ENCODE measurements at places on chromosomes 1 and 21.

- ATAC-seq = no peak
These were observed 25.7 kb downstream of the DMRTB1 start for GRCh38 chr1:53484705-53485477.

DNA sequence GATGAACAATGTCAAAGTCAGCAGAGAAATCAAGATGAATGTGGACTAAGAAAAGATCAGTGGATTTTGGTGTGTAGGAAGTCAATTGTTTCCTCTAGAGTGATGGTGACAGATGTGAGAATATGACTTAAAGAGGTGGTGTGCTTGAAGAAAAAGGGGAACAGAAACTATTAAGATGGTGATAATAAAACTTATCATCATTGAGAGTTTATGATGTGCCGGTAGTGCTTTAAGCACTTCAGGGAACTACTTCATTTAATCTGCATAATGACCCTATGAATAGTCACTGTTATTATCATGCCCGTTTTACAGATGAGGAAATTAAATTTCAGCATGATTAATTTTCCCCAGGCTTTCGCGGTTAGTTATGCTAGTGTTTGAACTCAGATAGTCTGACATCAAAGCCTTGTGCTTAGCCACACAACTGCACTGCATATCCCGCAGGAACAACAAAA lies 246.9 kb upstream of the LRRC7 start:
- ATAC-seq = no peak

GRCh38 chr1:182428043-182428442 lies 21.9 kb upstream of the RGSL1 start:
- ATAC-seq = no peak

- ATAC-seq = no peak
These were observed 1.0 kb downstream of the PER3 start for GRCh38 chr1:7785108-7785507.

GRCh38 chr1:180862305-180862704 lies 50.4 kb upstream of the KIAA1614 start:
- ATAC-seq = no peak

DNA sequence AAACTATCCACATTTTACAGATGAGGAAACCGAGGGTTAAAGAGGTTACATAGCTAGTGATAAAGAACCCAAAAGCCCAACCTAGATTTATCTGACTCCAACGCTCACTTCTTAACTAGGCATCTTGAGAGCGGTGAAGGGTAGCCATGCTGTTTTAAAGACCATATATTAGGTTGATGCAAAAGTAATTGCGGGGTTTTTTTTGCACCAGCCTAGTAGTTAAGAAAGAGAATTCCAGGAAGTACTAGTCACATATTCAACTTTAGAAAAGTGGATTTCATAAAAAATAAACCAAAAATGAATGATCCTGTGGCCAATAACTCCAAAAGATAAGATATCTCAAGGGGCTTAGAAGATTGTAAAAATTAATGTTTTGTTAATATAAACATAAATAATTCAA lies 162.1 kb downstream of the GLUL start:
- ATAC-seq = no peak

DNA sequence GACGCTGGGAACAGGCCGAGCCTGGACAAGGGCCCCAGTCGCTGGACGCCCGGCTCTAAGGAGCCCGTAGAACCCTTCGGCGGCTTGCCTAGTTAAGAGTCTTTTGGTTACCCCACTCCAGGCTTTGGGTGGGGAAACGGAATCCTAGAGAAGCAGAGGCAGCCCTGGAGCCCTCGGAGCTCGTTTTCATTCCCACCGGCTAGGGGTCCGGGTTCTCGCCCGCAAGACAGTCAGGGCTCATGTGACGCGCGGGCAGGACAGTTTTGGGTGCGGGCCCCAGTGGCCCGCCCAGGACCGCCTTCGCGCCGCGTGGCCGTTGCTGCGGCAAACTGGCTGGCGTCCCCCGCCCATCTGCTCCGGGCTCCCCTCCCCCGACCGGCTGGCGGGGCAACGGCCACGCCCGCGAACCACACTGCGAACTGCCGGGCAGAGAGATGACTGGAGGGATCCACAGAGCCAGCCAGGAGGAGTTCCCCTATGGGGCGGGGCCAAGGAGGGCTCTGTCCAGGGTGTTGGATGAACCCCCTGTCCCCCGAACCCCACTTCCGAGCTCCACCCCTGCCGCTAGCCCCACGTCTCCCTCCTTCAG lies 829 bp upstream of the HES2 start:
- no peak for ATAC-seq

GRCh38 chr1:8065369-8065768 lies 39.3 kb upstream of the ERRFI1 start:
- no peak for ATAC-seq

DNA sequence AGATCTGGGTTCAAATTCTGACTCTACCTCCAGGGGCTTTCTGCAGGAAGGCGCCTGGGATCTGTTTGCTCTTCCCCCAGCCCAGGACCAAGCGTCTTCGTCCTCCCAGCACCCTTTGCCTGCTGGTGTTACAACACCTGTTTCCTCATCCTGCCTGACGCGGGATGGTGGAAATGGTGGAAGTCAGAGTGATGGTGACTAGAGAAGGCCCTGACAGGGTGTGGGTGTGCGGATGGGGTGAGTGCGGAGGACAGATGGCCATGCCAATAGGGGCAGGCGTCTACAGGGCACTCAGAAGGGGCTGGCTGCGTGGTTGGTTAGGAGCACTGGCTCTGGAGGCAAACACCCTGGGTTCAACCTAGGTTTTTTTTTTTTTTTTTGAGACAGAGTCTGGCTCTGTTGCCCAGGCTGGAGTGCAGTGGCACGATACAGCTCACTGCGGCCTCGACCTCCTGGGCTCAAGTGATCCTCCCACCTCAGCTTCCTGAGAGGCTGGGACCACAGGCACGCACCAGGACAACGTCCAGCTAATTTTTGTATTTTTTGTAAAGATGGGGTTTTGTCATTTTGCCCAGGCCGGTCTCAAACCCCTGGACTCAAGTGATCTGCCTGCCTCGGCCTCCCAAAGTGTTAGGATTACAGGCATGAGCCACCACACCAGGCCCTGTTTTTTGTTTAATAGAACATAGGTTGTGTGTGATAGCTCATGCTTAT lies 1.5 kb downstream of the THEMIS2 start:
- ATAC-seq = no peak

DNA sequence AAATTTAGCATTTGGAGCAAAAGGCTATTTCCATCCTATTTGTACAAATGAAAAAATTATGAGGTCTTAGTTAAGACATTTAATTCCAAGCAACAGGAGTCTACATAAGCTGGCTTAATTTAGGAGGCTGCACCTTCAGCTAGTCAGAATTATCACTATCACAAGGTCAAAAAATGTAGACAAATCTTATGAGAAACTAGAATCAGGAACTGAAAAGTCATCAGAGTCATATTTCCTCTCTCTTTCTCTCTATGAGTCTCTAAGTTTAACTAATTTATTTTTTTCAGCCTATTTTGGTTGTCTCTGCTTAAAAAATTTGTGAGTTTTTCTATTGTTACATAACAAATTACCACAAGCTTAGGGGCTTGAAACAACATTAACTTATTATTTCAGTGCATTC lies 807.1 kb upstream of the PRMT6 start:
- no peak for ATAC-seq

DNA sequence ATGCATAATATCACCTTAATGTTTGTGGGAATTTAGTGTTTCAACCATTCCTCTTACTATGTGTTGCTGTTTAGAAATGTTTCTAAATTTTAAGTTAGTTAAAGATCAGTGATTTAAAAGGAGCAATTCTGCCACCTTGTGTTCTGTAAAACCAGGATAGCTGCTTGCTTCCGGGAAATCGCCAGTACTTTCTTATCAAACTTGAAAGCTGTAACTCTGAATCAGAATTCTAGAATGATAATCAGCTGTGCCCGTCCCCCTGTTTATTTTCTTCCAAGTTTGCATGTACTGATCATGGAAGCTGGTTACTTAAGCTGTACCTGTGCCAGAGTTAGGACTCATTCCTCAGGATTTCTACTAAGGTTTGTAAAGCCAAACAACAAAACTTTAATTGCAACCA lies 656.4 kb downstream of the LTN1 start:
- no peak for ATAC-seq

DNA sequence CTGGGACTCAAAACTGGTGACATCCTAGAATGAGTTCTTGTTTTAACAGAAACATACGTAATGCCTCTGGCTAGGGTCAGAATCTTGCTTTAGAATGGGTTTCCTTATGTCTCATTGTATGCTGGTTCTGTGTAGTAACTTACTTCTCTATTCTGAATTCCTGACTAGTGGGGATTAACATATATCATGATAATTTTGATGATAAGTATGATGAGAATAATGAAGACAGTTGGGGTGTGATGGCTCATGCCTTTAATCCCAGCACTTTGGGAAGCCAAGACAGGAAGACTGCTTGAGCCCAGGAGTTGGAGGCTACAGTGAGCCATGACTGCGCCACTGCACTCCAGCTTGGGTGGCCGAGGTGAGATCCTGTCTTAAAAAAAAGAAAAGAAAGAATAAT lies 31.7 kb upstream of the CDC42BPA start:
- no peak for ATAC-seq

DNA sequence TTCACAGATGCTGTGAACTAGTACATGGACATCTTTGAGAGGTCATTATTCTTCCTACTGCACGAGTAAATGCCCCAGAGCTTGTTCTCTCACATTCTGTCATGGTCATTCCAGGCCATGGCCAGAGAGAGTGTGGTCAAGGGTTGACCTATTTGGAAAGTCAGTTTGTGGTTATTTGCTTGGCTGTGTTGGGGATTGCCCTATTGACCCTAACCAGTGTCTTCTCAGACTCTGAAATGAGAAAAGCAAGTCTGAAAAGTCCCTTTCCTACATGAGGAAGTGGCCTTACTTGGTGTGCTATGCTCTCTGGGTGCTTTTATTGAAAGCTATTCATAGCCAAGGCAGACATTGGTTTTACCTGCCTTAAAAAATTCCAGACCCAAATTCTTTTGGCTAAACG lies 26.6 kb downstream of the CLIC6 start:
- ATAC-seq = no peak

DNA sequence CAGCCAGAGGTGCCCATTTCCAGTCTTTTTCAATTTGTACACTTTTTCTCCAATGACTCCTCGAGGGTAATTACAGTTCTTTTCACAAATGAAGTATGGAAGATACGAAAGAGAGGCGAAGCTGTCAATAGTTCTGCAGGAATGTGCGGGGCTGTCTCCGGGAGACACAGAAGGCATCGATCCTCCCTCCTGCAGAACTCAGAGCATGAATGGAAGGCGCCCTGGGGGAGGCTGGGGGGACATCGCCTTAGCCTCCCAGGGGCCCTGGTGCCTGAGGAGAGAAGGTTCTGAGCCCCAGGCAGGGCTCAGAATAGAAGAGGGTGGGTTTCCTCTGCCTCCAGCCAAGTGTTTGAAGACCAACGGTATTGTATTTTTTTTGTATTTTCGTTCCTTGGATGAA lies 49.7 kb upstream of the GRIK3 start:
- ATAC-seq = no peak

DNA sequence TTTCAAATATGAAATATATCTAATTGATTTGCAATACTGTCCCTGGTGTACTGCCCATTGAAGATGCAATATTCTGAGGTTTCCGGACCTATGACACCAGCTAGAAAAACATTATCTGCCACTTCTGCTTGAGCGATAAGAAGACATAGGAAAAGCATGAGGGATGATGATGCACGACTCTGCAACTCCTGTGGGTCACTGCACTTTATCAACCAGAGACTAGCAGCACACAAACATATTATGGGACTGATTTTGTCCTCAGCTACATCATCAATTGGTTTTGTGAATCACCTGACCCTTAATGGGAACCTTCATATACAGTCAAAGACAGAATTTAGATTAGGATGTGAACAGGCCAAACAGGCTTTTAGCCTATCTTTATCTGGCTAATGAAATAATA lies 13.8 kb upstream of the KCNA3 start:
- no peak for ATAC-seq

DNA sequence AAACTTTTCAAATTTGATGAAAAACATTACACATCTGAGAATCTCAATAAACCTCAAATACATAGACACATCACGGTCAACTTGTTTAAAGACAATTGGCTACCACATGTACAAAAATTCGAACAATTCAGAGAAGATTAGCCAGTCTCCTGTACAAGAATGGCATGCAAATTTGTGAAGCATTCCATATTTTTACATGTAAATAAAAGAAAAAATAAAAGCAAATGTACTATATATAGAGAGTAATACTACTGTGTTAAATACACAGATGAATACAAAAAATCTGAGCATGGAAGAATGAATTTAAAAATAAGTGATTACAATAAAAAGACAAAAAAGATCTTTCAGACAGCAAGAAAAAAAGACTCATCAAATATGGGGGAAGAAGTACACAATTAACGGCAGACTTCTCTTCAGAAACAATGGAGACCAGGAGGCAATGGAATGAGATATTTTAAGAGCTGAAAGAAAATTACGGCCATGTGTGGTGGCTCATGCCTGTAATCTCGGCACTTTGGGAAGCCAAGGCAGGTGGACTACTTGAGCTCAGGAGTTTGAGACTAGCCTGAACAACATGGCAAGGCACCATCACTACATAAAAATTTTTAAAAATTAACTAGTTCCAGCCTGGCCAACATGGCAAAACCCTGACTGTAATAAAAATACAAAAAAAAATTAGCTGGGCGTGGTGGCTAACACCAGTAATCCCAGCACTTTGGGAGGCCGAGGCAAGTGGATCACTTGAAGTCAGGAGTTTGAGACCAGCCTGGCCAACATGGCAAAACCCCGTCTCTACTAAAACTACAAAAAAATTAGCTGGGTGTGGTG lies 23.2 kb downstream of the HAX1 start:
- no peak for ATAC-seq

GRCh38 chr1:61358770-61359455 lies 276.6 kb downstream of the NFIA start:
- no peak for ATAC-seq

- ATAC-seq = no peak
These were observed 73.1 kb upstream of the RGS21 start for GRCh38 chr1:192243721-192244120.

- no peak for ATAC-seq
These were observed 35.0 kb upstream of the THEM4 start for GRCh38 chr1:151944126-151944856.

GRCh38 chr1:148263906-148264255 lies 111.8 kb upstream of the NBPF11 start:
- no peak for ATAC-seq

GRCh38 chr1:241678536-241678935 lies 26.5 kb downstream of the WDR64 start:
- ATAC-seq = no peak

- no peak for ATAC-seq
These were observed 494.5 kb upstream of the PBX1 start for GRCh38 chr1:164064501-164064900.
